ENCODE measurements at places on chromosomes 5 and 9.

- DNase-seq: peak; percentile 27
Observed at GRCh38 chr9:127396253-127396807, 639 bp upstream of the SLC2A8 start.

DNA sequence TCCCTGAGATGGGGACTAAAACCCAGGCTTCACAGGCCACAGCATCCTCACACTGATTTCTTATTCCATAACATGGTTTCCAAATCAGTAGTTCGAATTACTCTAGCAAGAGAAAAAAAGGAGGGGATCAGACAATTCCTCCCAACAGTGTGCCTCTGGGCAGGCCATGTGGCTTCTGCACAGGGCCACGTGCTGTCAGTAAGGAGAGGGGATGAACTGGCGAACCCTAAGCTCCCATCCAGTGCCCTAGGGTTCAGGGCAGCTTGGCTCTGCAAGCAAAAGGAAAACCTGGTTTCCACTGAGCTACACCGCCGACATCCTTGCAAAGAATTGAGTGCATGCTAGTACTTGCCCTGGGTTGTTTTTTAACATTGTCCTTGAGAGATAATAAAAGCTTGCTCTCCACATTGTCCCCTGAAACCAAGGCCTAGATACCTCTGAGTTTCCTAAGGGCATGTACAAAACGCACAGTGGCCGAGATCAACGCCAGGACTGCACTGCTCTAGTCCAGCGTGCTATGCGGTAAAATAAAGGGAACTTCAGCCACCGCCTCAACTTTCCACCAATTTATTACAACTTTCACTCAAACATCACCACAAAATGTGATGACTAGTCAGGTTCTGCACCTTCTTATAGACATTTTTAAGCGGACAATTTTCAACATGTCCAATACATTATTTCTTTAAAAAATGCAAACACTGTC, 4.5 kb downstream of the CAMSAP1 start:
- DNase-seq: peak; percentile 13

GRCh38 chr5:106521701-106522100, 1149.0 kb downstream of the EFNA5 start:
- DNase-seq: no peak

DNA sequence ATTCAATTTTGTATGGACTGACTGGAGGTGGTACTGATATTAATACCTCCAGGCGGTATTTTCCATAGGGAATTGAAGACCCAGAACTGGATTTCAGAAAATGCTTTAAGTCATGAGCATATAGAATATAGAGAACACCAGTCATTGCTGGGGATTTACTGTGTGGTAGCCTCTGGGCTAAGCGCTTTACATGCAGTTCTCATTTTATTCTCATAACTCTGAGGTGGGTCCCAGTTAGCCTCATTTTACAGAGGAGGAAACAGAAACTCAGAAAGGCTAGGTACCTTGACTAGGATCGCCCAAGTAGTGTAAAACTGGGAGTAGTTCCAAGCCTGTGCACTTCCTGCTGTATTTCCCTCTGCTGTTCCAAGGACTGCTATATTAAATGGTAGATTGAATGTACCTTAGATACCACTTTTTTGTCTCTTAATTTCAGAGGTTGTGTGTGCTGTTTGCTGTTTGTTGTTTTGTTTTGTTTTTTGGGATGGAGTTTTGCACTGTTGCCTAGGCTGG, 13.8 kb downstream of the SLC44A1 start:
- DNase-seq: no peak

DNA sequence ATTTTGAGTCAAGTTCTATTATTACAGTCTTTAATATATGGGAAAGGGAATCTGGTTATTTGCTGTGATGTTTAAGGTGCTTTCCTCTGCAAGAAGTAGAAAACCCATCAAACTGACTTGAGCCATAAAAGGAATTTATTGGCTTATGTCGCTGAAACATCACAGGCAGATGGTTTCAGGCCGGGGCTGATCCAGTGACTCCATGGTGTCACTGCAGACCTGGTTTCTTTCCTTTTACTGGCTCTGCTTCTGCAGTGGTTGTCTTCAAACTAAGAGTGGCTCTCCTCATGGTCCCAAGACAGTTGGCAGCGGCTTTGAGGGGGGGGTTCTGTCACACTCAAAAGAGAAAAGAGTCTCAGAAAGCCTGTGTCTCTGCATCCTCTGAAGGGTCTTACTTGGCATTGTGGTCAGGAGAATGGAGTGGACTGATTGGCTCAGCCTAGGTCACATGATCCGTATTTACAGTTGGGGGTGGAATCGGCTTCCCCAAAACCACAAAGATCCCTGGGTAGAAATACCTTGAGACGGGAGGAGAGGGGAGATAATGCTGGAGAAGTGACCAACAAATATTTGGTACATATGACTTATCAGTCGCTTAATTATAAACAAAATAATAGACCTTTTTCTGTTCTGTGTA, 106.3 kb downstream of the DAPK1 start:
- no peak for DNase-seq

DNA sequence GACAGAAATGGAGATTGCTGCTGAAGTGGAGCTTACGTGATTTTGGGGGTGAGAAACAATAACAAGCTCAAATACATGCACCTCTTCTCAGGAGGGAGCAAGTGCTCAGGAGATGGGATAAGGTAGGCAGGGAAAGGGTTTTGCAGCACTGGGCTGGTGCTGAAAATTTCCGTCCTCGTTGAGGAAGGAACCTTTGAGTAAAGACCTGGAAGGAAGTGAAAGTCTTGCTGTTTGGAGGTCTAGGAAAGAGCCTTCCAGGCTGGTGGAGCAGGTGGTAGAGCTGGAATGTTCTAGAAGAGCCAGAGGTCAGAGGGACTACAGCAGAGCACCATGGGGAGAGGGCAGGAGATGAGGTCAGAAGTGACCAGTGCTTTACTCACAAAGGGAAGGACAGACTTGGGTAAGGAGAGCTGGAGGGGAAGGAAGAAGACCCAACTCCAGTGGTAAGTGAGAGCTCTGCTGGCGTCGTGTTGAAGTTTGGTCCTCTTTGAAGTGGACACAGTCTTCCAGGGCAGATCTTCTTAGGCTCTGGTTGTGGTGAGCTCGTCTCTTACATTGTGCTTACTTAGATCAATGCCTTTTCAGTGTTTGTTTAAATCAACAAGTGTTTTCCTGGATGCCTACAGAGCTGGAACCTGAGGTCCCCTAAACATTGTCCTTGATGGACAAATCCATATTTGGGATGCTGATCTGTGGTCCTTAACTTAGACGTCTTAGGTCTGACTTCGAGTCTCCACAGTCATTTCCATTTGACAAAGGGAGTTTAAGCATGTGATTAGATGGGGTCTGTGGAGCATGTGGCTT, 21.0 kb downstream of the ANKRD33B start:
- DNase-seq: no peak

Measured in osteoblast (primary cell).